Activated T-helper 17 cell treated with anti-CD3 and anti-CD28 coated beads, Interleukin-2, amount 50 U/mL, for 72 hours (primary cell): ENCODE measurements at places on chromosomes 5 and 9. TPM values are rescaled to one million over a fixed set of nuclear protein-coding genes. Genes with fewer than 3 reads are reported as not detected.

GCNT4 gene
- 3.9 TPM for total RNA-seq

DNA sequence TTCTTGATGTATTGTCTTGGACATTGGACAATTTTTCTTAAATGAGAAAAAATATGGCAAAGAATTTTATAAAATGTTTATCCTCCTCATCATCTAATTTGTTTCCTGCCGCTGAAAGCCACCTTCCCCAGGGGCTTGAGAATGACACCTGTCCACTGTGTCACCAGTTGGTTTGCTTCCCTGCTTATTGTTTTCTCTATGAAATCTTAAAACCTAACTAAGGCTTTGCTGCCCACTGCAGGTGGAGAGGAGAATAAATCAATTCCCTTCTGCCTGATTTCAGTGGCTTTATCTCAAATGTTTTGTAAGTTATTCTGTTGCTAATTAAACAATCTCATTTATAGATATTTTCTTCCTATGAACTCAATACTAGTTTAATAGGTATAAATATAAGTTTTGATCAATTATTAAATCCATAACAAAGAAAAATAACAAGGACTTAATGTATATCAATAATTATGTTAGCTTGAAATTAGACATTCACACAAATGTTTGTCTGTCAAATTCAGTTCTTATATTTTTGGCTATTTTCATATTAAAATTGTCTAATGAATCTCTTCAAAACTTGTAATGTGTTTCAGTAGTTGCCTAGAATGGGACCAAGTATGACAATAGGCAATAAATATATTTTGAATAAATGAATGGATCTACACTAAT, 822.5 kb downstream of the PTPRD start:
- ATAC-seq, result no peak

THBS4 gene
- total RNA-seq, result 3.5 TPM

DNA sequence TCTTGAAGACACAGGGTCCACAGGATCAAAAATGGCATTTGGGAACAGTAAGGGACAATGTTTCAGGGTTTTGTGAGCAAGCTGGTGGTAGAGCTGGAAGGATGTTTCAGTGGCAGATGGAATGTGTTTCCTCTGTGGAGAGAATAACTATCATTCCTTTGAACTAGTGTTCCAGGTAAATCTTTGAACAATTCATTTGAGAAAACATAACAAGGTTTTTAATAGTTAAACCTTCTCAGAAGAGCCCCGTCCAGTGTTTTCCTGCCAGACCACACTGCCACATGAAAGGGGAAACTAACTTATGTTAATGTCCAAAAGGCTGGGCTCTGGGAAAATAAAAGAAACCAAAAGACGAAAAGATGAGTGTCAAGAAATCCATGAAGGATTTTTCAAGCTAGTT, 207.0 kb upstream of the ZNF462 start:
- no peak for ATAC-seq

DNA sequence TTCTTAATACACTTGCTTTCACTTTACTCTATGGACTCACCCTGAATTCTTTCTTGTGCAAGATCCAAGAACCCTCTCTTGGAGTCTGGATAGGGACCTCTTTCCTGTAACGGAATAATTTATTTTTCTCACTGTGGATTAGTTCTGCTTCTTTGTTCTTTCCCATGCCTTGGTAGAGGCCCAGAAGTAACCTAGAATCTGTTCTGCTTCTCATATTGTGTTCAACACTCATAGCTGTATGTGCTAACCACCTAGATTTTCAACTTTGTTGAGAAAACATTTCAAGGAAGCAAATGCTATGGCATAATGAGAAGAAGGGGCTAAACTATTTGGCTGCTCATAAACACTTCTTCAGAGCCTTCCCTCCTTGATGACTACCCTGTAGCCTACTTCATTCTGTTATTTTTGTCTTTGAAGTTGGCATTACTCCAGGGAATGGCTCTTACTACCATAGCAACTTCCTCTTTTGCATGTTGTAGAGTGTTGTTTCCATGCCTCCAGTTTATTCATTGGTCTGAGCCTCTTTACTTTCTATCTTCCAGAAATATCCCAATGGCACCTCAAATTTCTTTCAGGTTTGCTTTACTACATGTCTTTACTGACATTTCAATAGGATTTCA, 74.3 kb downstream of the KIAA0825 start:
- ATAC-seq, result no peak
